ENCODE measurements at places on chromosomes 5 and 9.

GRCh38 chr9:69861011-69861410, 40.4 kb downstream of the CFAP95 start:
- no peak for DNase-seq

- no peak for DNase-seq
Measured at GRCh38 chr5:87389296-87390034, 23.3 kb downstream of the CCNH start.

GRCh38 chr9:113301548-113301947, 1.6 kb downstream of the RNF183 start:
- DNase-seq: no peak

GRCh38 chr5:138603249-138603920, 28.2 kb upstream of the HSPA9 start:
- DNase-seq: no peak

DNA sequence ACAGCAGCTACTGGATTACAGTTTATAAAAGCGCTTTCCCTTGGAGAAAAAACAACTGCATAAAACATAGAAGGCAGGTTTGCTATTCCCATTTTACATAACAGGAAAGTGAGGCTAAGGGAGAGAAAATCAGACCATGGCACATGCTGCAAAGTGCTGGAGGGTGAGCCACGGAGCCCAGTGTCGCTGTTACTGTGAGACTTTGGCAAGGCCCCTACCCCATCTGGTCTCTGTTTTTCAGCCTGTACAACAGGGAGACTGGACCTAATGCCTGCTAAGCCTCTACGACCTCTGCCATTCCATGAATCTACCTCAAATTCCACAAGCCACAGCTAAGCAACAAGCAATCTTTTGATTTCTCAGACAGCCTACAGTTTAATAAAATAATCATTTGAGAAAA, 139.2 kb downstream of the GABBR2 start:
- DNase-seq: no peak

DNA sequence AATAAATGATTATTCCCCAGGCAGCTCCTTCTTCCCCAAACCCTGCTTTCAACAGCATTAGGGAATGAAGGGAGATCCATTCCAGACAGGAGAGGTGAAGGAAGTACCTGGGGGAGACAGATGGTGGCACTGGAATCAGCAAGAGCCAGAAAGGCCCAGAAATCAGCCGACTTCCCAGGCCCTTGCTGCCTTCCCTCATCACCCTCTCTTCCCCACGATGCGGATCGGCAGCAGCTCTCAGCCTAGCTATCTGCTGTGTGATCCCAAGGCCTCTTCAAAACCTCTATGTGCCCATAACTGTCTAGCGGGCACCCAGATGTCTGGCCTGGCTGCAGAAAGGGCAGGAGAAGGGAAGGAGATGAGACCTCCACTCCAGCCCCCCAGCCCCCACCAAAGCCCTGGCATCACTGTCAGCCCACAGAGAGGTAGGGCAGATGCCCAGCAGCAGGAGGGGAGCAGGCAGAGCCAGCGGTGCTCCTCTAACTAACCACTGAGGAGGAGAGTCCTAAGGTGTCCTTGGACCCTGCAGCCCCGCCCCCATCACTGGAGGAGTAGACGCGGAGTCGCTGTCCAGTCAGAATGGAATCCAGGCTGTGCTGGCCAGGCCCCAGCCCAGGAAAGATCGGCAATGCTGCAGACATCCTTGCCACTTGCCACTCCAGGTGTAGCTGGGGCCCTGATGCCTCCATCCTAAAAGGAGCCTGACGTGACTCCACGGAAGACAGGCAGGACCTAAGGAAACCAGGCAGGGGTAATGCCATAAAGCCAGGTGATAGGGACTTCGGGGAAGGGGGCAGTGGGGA, 12.7 kb downstream of the CNTFR start:
- DNase-seq: no peak

DNA sequence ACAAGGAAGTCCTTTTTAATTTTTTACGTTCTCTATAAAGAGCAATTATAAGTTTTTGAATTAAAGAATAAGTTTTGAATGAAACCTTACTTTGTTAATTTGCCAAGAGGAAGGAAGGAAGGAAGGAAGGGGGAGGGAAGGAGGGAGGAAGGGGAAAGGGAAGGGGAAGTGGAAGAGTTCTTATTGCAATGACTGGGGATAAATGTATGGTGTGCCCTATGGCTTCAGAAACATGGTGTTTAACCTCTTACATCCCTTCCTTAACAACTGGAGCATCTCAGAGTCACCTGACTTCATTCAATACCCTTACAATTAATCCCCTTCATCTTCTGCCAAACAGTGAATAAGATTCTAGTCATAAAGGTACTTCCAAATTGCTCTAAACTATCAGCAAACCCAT, 16.0 kb downstream of the CEMIP2 start:
- DNase-seq: no peak

- DNase-seq: no peak
Measured at GRCh38 chr5:74630453-74631066, 10.0 kb downstream of the ENC1 start.

- DNase-seq: no peak
Measured at GRCh38 chr9:72681283-72681630, 159.8 kb downstream of the TMC1 start.

DNA sequence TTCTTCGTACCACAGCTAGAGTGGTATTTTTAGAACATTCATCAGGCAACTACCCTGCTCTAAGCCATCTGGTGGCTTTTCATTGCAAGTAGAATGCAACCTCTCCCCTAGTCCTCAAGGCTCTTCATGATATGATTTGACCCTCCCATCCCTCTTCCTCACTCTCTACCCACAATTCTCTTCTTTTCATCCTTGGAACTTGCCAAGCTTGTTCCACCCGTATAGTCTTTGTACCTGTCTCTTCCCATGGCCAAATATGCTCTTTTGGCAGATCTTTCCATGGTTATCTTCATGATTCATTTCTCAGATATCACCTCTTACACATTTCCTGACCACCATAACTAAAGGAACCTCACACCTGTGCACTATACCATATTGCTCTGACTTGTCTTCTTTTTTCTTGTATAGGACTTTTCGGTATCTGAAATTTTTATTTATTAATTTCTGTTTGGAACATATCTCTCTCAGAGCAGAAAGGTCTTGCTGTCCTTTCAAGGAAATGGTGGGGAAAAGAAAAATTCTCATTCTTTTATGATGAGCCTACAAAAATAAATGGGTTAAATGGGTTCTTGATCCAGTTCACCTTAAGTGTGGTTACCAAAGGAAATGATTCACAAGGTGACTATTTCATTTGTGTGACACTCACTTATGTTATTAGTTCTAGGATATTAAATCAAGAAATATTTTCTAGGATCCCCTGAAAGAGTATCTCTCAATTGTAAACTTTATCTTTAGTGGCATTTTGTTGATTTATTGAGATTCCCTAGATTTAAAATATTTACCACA, 3.7 kb upstream of the CD274 start:
- no peak for DNase-seq

DNA sequence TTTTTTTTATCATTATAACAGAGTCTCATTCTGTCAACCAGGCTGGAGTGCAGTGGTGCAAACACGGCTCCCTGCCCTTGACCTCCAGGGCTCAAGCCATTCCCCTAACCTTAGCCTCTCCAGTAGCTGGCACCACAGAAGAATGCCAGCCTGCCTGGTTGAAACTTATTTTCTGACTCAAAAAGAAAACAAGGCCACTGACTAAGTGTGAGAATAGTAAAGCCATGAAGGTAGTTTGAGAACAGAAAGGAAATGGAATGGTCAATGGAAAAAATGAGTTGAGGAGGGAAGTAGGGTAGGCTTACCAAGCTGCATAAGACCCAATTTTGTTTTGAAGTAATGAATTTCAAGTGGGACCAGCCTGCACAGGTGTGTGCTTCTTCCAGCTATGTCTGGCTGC, 82.8 kb upstream of the RORB start:
- DNase-seq: no peak

GRCh38 chr5:79295029-79295428, 59.1 kb downstream of the JMY start:
- DNase-seq: no peak

GRCh38 chr5:111248571-111248970, 24.4 kb downstream of the CAMK4 start:
- DNase-seq: no peak

GRCh38 chr5:102999191-102999590, 120.7 kb downstream of the GIN1 start:
- no peak for DNase-seq

DNA sequence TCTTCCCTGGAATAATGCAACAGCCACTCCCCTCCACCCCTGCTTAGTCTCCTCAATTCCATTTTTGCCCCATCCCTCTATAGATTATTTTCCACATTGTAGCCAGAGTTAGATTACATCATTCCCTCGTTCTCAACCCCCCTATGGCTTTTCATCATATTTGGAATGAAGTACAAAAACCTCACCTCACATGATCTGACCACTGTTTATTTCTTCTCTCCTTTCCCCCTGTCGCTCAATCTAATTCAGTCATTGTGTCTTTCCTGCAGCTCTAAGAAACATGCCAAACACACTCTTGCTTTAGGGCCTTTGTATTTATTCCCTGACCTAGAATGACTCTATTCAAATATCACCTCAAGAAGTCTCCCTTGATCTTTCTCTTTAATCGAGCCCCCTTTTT, 22.6 kb upstream of the HK3 start:
- no peak for DNase-seq

GRCh38 chr5:151483647-151484046, 36.2 kb downstream of the SLC36A1 start:
- no peak for DNase-seq

DNA sequence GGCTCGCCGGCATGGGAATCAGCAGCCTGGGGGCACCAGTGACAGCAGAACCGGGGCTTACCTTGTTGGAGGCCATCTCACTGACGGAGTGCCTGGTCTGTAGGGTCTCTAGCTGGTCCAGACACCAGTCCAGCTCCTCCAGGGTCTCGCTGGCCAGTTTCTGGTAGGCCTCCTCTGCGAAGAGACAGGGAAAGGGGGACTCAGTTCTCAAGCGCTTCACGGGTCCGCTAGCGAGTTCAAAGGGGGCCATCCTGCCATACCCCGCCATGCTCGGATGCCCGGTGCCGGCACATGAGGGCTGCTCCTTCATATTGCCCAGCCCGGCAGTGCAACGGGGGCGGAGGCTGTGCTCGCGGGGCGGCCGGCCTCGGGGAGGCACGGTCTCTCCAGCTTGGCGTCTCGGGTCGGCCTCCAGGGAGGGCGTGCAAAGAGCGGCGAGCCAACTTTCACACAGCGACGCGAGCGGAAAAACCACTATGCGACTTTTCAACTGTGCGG, 456.0 kb downstream of the RAB3C start:
- DNase-seq: no peak

GRCh38 chr5:32147236-32147635, 26.9 kb downstream of the GOLPH3 start:
- no peak for DNase-seq

- DNase-seq: no peak
Measured at GRCh38 chr5:54206580-54207229, 103.7 kb downstream of the ARL15 start.

DNA sequence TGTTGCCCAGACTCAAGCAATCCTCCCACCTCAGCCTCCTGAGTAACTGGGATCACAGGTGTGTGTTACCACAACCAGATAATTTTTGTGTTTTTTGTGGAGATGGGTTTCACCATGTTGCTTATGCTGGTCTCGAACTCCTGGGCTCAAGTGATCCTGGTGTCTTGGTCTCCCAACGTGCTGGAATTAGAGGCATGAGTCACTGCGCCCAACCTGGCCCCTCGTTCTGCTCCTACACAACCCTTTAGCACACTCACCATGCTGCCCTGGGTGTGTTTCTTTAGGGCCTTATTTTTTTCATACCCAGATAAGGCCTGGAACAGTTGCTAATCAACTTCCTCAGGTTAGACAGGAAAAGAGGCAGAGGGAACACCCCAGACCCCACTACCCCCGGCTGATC, 2.6 kb downstream of the PDZD2 start:
- no peak for DNase-seq

DNA sequence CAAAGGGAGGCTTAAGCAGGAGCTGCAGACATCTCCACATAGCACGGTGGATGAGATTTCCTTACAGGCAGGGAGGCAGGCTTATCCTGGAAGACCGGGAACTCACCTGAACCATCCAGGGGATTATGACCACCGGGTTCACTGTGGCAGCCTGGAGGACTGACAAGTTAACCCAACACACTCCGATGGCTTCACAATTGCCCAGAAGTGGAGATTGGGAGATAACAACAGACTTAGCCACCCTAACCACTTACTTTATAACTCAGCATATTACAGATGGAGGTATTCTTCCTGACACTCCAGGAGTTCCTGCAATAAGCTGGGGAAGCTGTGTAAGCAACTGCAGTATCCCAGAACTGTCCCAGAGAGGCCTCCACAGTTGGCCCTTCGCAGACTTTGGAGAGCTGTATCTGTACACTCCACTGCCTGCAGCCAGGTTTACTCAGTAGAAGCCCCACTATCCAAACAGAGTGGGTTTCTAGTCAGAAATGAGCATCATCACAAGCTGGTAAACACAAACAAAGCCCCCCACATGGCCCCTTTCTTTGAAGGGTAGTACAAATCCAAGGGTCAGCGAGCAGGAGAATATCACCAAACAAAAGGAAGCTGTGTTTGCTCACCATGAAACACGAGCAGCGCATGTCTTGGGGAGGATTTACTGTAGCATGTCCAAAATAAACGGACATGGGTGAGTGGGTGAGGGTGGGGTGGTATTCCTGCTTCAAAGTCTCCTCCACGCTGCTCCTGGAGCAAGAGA, 462.2 kb downstream of the RASEF start:
- DNase-seq: no peak

DNA sequence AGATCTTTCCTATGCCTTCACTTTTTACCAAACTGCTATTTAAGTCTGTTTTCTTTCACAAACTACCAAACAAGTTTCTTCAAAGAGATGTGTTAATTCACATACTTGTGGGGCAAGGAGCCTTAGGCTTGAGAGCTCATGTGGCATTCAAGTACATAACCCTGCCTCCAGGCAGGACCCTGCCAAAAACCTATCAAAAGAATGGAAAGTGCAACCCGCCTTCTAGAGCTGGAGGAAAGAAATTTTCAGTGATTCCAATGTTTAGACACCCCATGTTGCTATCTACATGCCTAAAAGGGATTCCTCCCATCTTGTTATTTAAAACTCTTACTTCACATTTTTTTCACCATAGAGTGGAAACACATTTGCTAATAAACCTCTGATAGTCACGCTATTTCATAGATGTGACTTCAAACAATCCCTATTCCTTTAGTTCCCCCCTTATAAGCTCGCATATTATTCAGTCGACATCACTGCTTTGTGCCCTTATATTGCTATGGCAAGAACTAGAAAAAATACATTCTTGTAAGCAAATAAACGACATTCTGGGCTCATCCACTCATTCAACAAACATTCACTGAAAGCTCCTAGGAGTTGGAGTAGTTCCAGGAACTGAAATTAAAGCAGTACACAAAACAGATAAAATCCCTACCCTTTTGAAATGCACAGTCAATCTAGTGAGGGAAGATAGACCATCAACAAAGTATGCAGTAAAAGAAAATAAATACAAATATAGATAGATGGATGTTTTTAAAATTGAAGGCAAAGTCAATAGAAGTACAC, 518.1 kb downstream of the ELAVL2 start:
- no peak for DNase-seq

DNA sequence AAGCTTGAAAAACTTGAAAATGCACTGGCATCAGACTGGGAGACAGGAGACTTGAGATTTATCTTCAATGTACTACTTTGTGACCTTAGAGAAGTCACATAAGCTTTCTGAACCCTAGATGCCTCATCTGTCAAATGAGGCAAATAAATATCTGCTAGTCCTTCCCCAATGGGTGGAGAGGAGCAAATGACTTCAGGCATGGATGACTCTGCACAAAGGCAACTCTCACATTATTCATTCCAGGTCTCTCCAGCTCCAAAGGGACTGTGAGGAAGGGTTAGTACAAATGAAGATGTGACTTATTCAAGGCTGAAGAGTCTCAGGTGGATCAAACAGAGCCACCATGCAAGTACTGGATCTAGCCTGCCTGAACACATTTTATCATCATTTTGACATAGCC, 228.7 kb downstream of the SLIT3 start:
- no peak for DNase-seq
